ENCODE measurements at places on chromosomes 11 and 22.
A peak's percentile ranks its signal among the peaks of the same experiment; 100 is the strongest.

- H3K4me3 ChIP-seq, result no peak overlapping the region
- no peaks in the 10 kb centered on the region for H3K4me1 ChIP-seq
- DNase-seq, result no peak
- no peaks in the 10 kb centered on the region for H3K27me3 ChIP-seq
- H3K36me3 ChIP-seq, result peaks cover 25% of the 10 kb centered on the region
These were observed 32.0 kb upstream of the SERPIND1 start for GRCh38 chr22:20741634-20742581.

- peaks cover 56% of the 10 kb centered on the region for H3K27me3 ChIP-seq
- no peaks in the 10 kb centered on the region for H3K36me3 ChIP-seq
- no peak overlapping the region for H3K27ac ChIP-seq
- H3K4me3 ChIP-seq, result no peak overlapping the region
- no peak for DNase-seq
These were observed 4.0 kb downstream of the NLRP6 start for GRCh38 chr11:282171-282570.

GRCh38 chr22:24515027-24515338, 19.9 kb downstream of the UPB1 start:
- no peaks in the 10 kb centered on the region for H3K36me3 ChIP-seq
- H3K4me1 ChIP-seq, result no peaks in the 10 kb centered on the region
- H3K27ac ChIP-seq, result no peak overlapping the region
- H3K4me3 ChIP-seq, result no peak overlapping the region
- DNase-seq, result no peak

DNA sequence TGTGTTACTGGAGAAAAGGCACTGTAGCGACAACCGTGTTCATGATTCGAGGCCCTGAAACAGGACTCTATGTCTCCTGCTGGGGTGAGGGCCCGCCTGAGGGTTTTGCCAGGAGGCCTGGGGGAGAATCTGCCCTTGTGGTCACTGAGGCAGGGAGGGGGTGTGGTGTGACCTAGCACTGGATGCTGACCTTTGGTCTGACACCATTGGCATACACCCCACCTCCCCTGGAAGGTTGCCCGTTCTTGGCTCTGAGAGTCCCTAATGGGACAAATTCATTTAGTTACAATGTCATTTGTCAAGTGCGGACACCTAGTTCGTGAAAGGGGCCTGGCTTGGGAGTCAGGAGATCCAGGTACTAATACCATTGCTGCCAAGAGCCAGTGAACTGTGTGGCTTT, 29.0 kb downstream of the NECTIN1 start:
- peaks cover 71% of the 10 kb centered on the region for H3K4me1 ChIP-seq
- H3K4me3 ChIP-seq, result no peak overlapping the region
- H3K27me3 ChIP-seq, result no peaks in the 10 kb centered on the region
- H3K27ac ChIP-seq, result peak overlapping the region; percentile 95

- H3K4me3 ChIP-seq, result no peak overlapping the region
- H3K27ac ChIP-seq, result no peak overlapping the region
- H3K36me3 ChIP-seq, result peaks cover 67% of the 10 kb centered on the region
- DNase-seq, result no peak
- no peaks in the 10 kb centered on the region for H3K27me3 ChIP-seq
- peaks cover 9% of the 10 kb centered on the region for H3K4me1 ChIP-seq
These were observed 3.3 kb downstream of the BRD1 start for GRCh38 chr22:49824185-49824925.

DNA sequence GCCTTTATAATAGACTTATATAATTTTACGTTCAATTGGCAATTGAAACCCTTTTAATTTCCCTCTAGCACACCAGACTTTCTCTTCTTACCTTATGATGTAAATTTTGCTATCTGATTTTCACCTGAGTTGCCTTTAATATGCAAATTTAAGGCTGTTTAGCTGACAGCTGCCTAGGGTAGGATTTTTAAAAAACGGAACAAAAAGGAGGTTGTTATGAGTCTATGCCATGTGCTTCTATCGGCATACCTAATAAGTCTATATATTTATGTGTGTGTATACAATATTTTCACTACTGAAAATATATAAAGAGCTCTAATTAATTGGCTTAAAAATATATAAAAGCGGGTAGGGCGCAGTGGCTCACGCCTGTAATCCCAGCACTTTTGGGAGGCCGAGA, 11.8 kb upstream of the SELENOH start:
- peaks cover 27% of the 10 kb centered on the region for H3K4me1 ChIP-seq
- no peak for DNase-seq
- H3K36me3 ChIP-seq, result peaks cover 16% of the 10 kb centered on the region
- H3K27ac ChIP-seq, result no peak overlapping the region
- no peaks in the 10 kb centered on the region for H3K27me3 ChIP-seq
- H3K4me3 ChIP-seq, result no peak overlapping the region

DNA sequence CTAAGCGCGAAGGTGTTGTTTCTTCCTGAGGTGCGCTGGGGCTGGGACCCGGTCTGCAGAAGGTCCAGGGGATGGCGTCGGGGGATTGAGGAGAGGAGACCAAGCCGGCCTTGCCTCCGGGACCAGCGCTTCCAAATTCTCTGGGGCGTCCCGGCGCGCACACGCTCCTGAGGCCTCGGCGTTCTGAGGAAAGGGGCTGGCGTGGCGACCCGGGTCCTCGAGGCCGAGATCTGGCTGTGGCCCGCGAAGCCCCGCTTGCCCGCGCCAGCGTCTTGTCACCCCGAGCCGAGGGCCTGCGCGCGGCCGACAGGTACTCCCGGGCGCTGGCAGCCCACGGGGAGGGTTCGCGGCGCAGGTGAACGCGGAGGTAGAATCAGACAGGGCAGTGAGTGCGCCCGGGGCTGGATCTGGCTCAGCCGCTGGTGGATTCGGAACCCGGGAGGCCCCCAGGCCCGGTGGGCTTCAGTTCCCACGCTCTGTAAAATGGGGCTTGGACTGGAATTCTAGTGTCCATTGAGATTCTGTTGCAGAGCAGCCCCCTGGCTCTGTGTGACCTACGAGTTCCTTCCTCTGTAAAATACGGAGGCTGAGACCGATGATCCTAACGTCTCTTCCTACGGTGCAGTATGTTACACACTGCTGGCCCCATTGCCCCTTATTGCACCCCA, 14.7 kb downstream of the SSH3 start:
- H3K27ac ChIP-seq, result peak overlapping the region; percentile 89
- H3K4me1 ChIP-seq, result peaks cover 19% of the 10 kb centered on the region
- DNase-seq, result no peak
- H3K4me3 ChIP-seq, result peak overlapping the region; percentile 65
- H3K27me3 ChIP-seq, result no peaks in the 10 kb centered on the region

GRCh38 chr11:19792510-19792909, 79.9 kb downstream of the NAV2 start:
- no peak for DNase-seq
- no peaks in the 10 kb centered on the region for H3K4me1 ChIP-seq
- no peaks in the 10 kb centered on the region for H3K36me3 ChIP-seq
- no peak overlapping the region for H3K4me3 ChIP-seq
- peaks cover 3% of the 10 kb centered on the region for H3K27me3 ChIP-seq
- no peak overlapping the region for H3K27ac ChIP-seq

DNA sequence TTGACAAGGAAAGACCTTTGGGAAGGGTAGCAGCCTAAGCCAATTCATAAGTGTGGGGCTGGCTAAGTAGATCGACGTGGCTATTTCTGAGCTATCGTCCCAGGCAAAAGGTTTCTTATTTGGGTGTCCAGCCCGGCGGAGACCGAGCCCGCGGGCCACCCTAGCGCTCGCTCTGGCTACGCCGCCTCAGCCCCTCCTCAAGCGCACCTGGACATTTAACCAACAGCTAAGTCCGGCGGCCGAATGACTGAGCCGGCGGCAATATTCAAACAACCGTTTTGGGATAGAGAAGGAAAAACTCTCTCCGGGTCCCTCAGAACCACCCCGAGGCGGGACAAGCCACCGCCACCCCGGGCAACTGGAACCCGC, 457 bp downstream of the RNF141 start:
- no peaks in the 10 kb centered on the region for H3K27me3 ChIP-seq
- no peak for DNase-seq
- peak overlapping the region; percentile 51 for H3K4me3 ChIP-seq
- H3K27ac ChIP-seq, result peak overlapping the region; percentile 49

- H3K4me1 ChIP-seq, result no peaks in the 10 kb centered on the region
- no peaks in the 10 kb centered on the region for H3K27me3 ChIP-seq
- H3K36me3 ChIP-seq, result no peaks in the 10 kb centered on the region
- H3K27ac ChIP-seq, result no peak overlapping the region
- no peak for DNase-seq
These were observed 6.3 kb upstream of the SH3BP1 start for GRCh38 chr22:37633089-37633624.

- no peaks in the 10 kb centered on the region for H3K36me3 ChIP-seq
- no peaks in the 10 kb centered on the region for H3K27me3 ChIP-seq
- H3K4me1 ChIP-seq, result no peaks in the 10 kb centered on the region
- H3K4me3 ChIP-seq, result no peak overlapping the region
These were observed 235.7 kb downstream of the SBF2 start for GRCh38 chr11:10058356-10058755.

- peaks cover 6% of the 10 kb centered on the region for H3K36me3 ChIP-seq
- DNase-seq, result no peak
- no peaks in the 10 kb centered on the region for H3K4me1 ChIP-seq
- no peak overlapping the region for H3K27ac ChIP-seq
- H3K4me3 ChIP-seq, result no peak overlapping the region
- H3K27me3 ChIP-seq, result no peaks in the 10 kb centered on the region
These were observed 26.9 kb downstream of the CD82 start for GRCh38 chr11:44592125-44592940.

- H3K4me3 ChIP-seq, result no peak overlapping the region
- DNase-seq, result no peak
- peaks cover 4% of the 10 kb centered on the region for H3K36me3 ChIP-seq
- no peaks in the 10 kb centered on the region for H3K27me3 ChIP-seq
- H3K27ac ChIP-seq, result no peak overlapping the region
These were observed 28.9 kb downstream of the CLMP start for GRCh38 chr11:123166071-123166559.

- H3K4me3 ChIP-seq, result no peak overlapping the region
- H3K27me3 ChIP-seq, result no peaks in the 10 kb centered on the region
- no peak for DNase-seq
- no peaks in the 10 kb centered on the region for H3K36me3 ChIP-seq
These were observed 19.0 kb downstream of the RSF1 start for GRCh38 chr11:77801477-77801876.

GRCh38 chr11:19882356-19882755, 169.7 kb downstream of the NAV2 start:
- no peaks in the 10 kb centered on the region for H3K36me3 ChIP-seq
- no peak overlapping the region for H3K27ac ChIP-seq
- no peak for DNase-seq

Measured in RWPE2 (cell line).